Non-pigmented ciliary epithelial cell (primary cell): ENCODE measurements at places on chromosomes 3 and 15.

- DNase-seq = no peak
Observed at GRCh38 chr3:130456540-130456939, 60.4 kb upstream of the COL6A6 start.

DNA sequence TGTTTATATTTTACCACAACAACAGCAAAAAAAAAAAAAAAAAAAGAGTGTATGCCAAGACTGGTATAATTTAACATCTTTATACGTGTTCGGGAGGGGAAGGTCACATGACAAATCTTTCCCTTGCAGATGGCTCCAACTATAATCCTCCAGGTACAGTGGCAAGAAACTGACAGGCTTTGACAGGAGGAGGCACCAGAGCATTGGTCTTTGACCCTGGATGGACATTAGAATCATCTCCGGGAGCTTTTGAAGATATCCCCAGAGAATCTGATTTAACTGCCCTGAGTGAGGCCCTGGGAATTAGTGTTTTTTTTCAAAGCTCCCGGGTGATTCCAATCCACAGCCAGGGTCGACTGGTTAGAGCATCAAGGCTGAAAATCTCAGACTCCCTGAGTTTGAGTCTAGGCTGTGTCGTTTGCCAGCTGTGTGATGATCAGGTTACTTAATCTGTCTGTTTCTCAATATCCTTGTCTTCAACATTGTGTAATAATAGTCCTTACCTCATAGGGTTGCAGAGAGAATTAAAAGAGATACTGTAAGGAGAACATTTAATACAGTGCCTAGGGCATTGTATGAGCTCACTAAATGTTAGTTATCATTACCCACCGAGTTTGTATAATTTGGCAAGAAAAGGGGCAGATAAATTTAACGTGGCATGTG, 8.9 kb upstream of the SEMA5B start:
- DNase-seq = no peak

- no peak for DNase-seq
Observed at GRCh38 chr3:75176937-75177336, 487.2 kb upstream of the FRG2C start.

DNA sequence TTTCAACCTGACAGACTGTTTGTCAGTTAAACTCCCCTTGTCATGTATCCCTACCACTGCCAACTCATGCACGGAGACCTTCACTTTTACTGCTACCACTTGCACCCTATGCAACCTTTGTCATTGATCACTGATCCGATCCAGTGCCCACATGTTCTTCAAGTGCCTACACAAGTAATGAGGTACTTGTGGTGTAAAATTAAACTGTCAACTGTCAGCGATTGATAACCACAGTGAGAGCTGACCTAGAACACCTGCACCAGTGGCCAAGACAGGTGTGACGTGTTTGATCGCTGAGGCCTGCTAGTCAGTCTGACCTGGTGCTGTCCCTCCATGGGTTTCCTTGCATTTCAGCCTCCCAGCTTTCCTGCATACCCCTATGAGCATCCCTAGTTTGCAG, 55.6 kb downstream of the MECOM start:
- no peak for DNase-seq

DNA sequence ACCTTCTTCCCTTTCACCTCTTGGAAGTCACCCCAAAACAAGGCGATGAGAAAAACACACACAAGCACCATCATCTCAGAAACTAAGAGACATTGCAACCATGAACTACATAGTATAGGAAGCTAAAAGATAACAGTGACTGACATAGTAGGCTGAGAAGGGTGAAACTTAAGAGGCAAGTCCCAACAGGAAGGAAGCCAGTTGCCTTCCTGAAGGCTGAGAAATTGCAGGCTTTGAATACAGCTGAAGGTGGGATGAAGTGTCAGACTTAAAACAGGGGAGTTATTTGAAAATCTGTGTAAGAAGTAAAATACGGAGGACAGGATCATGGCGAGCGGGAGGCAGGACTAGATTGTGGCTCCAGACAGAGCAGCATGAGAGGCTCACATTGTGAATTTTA, 27.8 kb downstream of the SLC27A2 start:
- no peak for DNase-seq
